Caudate nucleus (tissue), 63 donors: ENCODE measurements at places on chromosomes 3 and 15.

GRCh38 chr3:134375582-134376384 is 1.5 kb upstream of the AMOTL2 start:
- no peak for DNase-seq

DNA sequence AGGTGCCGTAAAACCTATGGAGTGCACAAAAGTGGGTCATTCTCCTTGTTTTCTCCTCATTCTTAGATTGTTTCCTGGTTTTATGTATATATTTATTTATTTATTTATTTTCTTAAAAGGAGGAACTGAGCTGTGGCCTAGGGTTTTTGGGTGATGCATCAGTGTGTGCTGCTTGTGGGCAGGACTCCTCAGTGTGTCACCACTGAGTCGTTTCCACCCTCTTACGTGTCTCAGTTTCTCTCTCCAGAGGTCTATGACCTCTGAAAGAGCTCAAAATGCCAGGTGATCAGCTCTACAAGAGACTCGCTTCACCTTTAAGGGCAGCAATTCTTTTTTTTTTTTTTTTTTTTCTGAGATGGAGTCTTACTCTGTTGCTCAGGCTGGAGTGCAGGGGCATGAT is 72.9 kb downstream of the CD200 start:
- DNase-seq = no peak

- DNase-seq = no peak
These were observed 157.3 kb downstream of the WNT5A start for GRCh38 chr3:55329849-55330248.

GRCh38 chr3:51679777-51680176 is 8.7 kb downstream of the TEX264 start:
- no peak for DNase-seq

- no peak for DNase-seq
These were observed 166.6 kb downstream of the TPRG1 start for GRCh38 chr3:189338366-189338765.

DNA sequence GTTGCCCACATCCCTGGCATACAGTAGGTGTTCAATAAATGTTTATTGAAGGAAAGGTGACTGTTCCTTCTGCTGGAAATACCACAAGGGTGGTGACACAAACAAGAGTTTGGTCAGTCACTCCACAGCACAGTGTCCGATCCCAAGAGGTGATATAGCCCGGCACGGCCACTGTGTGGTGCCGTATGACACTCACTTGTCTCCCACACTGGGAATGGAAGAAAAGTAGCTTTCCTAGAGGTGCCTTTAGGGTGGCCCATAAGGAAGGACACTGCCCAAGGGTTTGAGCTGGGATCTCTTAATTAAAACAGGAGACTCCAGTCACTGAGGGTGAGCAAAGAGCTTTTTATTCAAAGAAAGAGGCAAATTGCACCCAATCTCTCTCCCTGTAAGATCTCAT is 40.5 kb downstream of the TGM4 start:
- no peak for DNase-seq

GRCh38 chr15:82832601-82833361 is 23.4 kb downstream of the WHAMM start:
- DNase-seq = peak; percentile 24

GRCh38 chr15:45331972-45332371 is 46.4 kb downstream of the GATM start:
- DNase-seq = no peak

GRCh38 chr3:111846717-111847116 is 12.3 kb upstream of the PHLDB2 start:
- no peak for DNase-seq

GRCh38 chr3:46429671-46430070 is 22.6 kb downstream of the CCRL2 start:
- no peak for DNase-seq
